Activated T-cell treated with anti-CD3 and anti-CD28 coated beads, Interleukin-2, amount 50 U/mL, for 24 hours (primary cell): ENCODE measurements at places on chromosomes 3 and 15.

- DNase-seq = no peak
Measured at GRCh38 chr3:133831966-133832801, 26.6 kb downstream of the SRPRB start.

DNA sequence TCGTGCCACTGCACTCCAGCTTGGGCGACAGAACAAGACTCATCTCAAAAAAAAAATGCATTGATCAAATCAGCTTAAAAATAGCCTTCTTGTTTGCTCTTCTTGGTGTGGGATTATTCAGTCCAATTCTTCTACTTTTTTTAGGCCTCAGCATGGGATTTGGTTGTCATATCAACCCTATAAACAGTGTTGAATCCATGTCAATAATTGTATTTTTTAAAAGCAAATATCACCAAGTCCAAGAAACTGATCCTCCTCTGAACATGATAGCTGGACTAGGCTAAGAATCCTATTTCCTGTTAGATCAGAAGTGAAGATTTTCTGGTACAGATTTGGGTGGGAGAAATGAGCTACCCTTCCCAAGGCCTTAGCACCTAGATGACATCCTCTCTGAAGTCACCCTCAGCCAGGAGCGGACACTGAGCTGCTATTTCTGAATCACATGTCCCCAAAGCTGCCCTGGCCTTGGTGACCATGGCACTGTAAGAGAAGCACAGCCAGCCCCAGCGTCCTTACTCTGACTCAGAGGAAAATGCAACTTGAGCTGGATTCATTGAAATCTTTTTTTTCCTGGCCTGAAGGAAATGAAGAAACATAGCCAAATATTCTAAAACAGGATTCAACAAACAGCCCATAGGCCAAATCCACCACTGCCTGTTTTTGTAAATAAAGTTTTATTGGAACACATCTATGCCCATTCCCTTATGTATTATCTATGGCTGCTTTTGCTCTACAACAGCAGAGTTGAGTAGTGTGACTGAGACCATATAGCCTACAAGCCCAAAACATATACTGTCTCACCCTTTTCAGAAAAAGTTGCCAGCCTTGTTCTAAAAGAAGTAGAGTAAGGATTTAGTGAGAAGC, 215.9 kb upstream of the CTDSPL start:
- DNase-seq = no peak

DNA sequence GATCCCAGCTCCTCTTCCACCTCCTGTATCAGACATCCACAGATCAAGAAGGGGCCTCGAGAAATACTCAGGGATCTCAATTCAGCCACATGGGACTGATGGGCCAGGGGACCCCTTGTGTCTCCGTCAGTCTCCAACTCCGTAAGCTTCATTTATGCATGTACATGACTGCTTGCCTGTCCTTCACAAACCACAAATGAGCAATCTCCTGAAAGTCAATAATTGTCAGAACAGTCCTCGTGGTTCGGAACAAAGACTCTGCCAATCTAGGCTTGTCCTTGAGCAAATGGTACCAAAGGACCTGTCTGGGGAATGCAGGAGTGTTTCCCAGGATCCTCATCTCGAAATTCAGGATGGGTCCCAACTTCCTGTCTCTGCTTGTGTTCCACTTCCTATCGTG, 20.8 kb downstream of the SLC12A8 start:
- DNase-seq = no peak

- DNase-seq = peak; percentile 57
Measured at GRCh38 chr15:99104788-99105513, at the start of gene SYNM. Gene SYNM, plus strand, starts transcription at chr15:99105080. Its CDS starts 120 bp downstream, at chr15:99105200.

GRCh38 chr3:1272546-1273265, 179.9 kb downstream of the CNTN6 start:
- DNase-seq = no peak

DNA sequence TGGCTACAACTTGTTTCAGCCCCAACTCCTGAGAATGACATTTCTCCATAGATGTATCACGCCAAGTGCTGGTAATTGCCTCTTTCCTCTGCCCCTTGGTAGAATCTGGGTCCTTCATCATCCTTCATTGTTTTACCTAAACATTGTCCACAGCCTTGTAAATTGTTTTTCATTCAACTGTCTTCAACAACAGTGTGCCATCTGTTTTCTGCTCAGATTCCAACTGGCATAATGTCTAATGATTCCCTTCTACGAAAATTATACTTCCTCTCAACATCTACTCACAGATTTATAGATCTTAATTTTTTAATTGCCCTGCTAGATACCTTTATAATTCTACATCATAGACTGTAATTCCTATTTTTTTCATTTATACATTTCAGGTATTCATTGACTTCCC, 226.9 kb downstream of the TPRG1 start:
- no peak for DNase-seq

DNA sequence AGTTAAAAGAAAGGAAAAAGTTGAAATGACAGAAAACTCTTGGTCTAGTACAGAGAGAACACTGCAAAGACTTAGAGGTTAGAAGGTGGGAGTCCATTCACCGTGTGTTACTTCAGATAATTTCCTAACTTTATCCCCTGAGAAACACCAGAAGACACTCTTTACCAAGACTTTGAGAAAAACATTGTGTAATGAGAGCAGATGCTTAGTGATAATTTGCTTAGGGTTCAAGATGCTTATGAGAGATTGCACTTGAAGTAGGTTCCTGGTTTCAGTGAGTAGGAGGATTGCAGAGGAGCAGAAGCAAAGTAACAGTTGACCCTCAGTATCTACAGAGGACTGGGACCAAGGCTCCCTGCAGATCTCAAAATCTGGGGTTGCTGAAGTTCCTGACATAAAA, 594.1 kb downstream of the NR2F2 start:
- DNase-seq = no peak

DNA sequence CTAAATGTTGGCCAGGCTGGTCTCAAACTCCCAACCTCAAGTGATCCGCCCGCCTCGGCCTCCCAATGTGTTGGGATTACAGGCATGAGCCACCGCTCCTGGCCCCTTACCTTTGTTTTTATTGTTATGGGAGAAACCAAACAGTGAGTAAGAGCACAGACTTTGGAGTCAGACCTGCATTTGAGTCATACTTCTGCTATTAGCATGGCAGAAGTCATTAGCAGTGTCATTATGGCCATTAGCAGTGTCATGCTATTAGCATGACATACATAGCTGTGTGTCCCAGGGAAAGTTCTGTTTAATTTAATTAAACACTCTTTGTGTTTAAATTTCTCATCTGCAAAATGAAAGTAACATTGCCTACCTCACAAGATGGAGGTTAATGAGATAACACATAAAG, 54.8 kb downstream of the SQOR start:
- DNase-seq = no peak

DNA sequence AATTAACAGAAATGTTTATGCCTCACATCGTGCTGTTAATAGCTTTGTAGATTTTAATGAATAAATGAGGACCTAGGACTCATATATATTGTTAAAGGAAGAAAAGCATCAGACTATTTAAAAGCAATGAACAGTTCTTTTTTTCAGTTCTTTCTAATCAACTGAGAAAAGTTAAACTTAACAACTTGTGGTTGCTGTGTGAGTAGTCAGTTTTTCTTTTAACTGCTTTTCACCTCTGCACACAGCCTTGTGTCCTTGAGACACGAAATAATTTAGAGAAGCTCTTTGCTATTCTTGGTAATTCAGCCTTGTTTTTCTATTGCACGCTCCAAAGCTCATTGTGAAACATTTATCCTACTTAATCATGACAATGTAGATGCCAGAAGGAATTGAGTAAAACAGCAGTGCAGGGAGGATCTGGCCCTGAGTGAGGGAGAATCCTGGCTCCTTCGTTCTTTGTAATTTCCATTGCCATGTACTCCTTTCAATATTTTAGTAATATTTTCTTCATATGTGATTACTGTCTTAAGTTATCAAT, 499.0 kb downstream of the PYDC2 start:
- no peak for DNase-seq

DNA sequence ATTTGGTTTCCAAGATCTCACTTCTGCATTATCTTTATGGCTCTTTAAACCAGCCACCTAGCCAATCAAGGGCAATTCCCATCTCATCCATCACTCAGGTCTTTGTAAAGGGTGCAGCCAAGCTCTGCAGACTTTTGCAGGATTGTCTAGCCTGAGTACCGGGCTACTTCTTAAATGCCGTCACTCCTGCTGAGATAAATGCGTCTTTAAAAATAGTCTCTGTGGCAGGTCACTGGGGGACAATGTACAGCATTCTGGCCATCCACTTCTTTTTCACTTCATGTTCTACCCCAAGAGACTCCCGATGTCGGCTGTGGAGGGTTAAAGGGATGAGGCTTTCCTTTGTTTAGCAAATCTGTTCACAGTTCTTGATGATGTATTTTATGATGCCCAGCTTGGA, 194.7 kb downstream of the SV2B start:
- no peak for DNase-seq

- no peak for DNase-seq
Measured at GRCh38 chr3:49498648-49499047, 28.6 kb downstream of the DAG1 start.

DNA sequence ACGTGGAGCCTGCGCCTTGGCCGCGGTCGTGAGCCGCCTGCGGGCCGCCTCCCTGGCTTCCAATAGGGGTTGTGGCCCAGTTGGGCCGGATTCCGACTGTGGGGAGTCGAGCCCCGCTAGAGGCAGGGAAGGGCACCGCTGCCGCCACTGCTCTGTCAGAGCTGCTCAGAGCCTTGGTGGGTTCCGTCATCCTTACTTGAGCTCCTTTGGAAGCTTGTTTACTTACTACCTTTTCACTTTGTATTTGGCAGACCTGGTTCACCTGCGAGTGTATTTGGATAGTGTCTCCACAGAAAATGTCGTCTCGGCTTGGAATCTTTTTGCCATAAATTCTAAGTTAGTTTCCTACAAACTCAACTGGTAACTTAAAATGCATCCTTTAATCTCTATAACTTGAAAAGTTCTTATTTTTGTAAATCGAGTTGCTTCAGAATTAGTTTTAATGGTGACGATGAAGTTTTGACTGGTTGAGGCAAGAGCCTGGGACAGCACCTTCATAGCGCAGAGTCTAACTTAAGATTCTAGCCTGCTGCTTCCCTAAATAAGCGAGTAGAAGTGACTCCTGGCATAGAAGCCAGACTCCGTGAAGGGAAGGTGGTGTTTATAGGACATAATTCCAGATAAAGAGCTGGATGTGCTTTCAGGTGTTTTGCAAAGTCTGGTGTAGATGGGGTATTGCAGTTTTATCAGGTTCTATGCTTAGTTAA, 800 bp downstream of the DAG1 start:
- DNase-seq = no peak

DNA sequence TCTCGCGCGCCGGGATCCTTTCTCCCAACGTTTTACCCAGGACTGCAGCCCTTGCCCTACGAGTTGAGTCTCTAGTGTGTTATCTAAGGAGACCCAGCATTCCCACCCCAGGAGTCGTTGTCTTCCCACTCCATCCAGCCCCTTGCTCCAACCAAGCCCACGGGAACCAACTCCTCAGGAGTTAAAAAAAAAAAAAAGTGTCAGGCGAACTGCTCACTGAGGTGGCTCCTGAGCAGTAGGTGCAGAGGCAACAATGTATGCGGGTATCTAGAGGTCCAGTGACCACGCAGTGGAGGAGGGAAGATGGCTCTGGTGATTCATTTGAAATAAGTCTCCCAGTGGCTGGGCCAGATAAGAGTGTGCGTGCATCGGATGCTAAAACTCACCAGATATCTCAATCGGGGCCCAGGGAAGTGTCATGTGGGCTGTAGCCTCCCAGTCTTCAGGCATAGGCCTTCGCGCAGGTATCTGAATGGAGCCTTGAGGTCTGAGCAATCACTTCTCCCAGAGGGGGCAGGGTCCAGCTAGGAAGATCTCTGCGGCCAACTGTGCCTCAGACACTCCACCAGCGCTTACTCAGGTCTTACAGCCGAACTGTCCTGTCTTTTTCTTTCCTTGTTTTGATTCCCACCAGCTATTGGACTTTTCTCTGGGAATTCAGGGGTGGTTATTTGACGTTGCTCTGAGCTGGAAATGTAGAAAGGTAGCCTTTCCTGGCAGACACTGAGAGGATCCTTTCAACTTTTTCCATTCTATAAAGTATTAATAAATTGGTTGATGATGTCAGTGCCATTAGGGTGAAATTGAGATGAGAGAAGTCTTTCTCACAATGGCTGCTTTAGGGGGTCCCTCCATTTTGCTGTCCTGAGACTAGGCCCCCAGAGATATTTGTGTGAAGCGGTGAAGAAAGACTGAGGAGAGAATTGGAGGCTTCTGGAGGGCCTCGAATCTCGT, 21.0 kb downstream of the ZIC4 start:
- DNase-seq = no peak

DNA sequence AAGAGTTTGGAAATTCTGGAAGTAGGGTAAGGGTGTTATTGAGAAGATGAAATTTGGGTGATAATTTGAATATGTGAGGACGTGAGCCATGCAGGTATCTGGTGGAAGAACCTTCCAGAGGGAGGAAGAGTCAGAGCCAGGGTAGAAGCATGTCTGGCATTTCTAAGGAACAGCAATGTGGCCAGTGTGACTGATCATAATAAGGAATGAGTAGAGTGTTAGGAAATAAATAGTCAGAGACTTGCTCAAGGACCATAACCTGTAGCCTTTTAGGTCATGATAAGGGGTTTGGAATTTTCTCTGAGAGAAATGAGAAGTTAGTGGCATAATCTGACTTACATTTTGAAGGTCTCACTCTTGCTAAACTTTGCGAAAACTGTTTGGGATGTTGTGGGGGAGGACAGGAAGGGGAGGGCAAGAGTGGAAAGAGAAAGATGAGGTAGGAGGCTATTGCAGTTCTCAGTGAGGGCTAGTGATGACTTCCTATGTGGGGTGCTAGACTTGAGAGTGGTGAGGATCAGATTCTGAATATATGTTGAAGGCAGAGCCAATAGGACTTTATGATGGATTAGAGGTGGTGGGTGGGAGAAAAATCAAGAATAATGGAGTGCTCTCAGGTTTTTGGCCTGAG, 568.3 kb downstream of the AGBL1 start:
- DNase-seq = no peak

- DNase-seq = no peak
Measured at GRCh38 chr3:117914540-117915100, 1120.0 kb downstream of the IGSF11 start.

GRCh38 chr3:194272861-194273742, 78.0 kb downstream of the CPN2 start:
- peak; percentile 9 for DNase-seq

- DNase-seq = no peak
Measured at GRCh38 chr3:54240309-54240708, 118.0 kb downstream of the CACNA2D3 start.

- no peak for DNase-seq
Measured at GRCh38 chr3:8106921-8107320, 394.7 kb upstream of the LMCD1 start.

GRCh38 chr3:184836090-184836822, 24.3 kb downstream of the VPS8 start:
- no peak for DNase-seq

GRCh38 chr3:138256022-138256421, 68.9 kb downstream of the ARMC8 start:
- DNase-seq = no peak
